ENCODE measurements at places on chromosomes 13 and 19. TPM values are rescaled to one million over a fixed set of nuclear protein-coding genes. Genes with fewer than 3 reads are reported as not detected.

DNA sequence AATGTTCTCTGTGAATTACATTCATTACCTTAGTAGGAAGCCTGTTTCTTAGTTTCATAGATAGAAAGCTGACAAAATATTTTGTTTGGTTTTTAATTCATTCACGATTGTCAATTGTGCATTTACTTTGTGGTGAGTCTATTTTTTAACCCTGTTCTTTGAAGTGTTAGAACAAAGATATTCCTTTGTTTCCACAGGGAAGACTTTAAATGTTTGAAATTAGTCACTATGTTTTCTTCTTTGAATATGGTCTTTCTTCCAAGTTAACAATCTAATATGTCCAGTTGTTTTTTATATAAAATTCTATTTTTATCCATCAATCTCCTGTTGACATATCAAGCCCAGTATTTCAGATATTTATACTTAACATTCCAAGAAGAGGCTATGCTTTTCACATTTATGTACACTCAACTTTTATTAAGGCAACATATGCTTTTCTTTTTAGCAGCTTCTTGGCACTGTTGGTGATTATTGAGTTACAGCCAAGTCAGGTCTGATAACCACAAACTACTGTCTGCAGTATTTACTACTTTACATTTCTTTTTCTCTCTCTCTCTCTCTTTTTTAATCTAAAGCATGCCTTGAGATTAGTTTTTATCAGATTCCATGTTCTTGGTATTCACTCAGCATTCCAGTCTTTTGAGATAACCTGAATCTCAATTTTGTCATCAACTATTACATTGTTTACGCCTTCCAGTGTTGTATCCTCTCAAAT, 812.8 kb upstream of the SLC10A2 start:
- no peak for DNase-seq

Gene ZNF229
- polyA plus RNA-seq = 9.2 TPM

DNA sequence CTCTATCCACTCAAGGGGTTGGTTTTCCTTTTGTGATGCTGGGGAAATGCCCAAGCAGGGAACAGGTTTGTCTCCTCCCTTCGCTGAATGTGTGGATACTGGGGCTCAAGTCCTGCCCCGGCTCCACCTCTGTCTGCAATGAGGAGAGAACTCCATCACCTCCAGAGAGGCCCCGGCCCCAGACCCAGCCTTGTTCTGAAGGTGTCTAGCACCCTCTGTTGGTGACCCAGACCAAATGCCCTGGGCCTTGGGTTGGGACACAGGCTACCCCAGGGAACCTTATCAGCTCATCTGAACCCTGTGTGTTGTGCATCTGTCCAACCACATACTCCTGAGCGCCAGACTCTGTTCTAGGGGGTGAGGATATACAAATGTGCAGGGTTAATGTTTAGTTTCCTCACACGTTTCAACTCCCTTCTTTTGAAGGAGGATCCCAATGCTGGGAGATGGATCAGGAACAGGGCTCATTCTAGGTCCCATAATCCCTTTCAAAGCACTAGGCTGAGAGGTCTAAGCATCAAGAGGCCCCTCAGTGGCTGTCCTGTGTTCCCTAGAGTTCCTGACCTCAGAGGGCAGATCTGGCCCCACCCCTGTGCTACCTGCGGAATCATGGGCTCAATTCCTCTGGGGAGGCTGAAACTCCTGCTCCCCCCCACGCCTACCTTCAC, 112.5 kb upstream of the SLC7A1 start:
- peak; percentile 24 for DNase-seq

GRCh38 chr19:15595069-15595468, 19.9 kb upstream of the CYP4F8 start:
- no peak for DNase-seq

Gene PGLYRP2
- not detected for polyA plus RNA-seq

Gene METTL21C
- polyA plus RNA-seq = 0.06 TPM

DNA sequence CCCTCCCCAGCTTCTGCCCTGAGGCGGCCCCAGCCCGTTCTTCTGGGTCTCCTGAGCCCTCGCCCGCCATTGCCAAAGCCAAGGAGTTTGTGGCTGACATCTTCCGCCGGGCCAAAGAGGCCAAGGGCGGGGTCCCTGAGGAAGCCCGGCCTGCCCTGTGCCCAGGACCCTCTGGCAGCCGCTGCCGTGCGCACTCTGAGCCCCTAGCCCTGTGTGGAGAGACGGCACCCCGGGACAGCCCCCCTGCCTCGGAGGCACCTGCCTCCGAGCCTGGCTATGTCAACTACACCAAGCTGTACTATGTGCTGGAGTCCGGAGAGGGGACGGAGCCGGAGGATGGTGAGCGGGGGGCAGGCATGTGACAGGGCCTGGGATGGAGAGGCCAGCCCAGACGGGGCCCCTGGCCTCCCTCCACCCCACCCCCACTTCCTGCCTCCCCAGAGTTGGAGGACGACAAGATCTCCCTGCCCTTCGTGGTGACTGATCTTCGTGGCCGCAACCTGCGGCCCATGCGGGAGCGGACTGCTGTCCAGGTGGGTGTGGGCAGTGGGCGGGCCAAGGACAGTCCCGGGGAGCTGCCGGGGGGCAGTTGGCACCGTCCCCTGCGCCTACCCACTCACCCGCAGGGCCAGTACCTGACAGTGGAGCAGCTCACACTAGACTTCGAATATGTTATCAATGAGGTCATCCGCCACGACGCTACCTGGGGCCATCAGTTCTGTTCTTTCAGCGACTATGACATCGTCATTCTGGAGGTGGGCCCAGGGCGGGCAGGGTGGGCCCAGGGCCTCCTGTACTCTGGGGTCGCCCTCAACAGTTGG, 7.0 kb downstream of the DCAF15 start:
- no peak for DNase-seq

Gene NUMBL
- 16.3 TPM for polyA plus RNA-seq

DNA sequence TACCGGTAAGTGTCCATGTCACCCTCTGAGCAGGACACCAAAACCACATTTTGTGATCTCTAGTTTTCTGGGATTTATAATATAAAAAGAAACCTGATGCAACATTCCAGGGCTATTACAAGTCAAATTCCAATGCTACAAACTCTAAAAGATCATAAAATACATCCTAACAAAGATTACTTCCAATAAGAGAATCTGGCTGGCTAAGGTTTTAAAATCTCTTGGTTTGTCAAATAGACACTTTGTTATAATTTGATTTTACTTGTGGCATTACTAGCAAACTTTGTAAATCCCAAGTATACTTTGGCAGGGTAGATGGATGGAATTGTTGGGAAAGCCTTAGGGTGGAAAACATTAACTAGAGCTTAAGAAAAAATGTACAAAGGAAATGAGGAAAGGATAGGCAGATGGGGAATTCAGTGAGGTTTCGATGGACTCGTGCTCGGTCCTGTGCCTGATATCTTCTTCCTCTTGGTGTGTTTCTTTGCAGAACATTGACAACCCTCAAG, 74.0 kb upstream of the POMP start:
- DNase-seq = peak; percentile 12

- no peak for DNase-seq
Observed at GRCh38 chr19:54875506-54875905, 1.5 kb downstream of the FCAR start.

GRCh38 chr13:51714663-51715168, 89.2 kb downstream of the DHRS12 start:
- no peak for DNase-seq

GRCh38 chr19:4139614-4140236, 13.7 kb upstream of the CREB3L3 start:
- peak; percentile 73 for DNase-seq

GRCh38 chr13:40220299-40220935, 446.0 kb downstream of the FOXO1 start:
- DNase-seq = no peak

Gene GRIK5
- polyA plus RNA-seq = 4.7 TPM

Gene IZUMO4
- 4.4 TPM for polyA plus RNA-seq

- no peak for DNase-seq
Observed at GRCh38 chr19:40279761-40280607, 5.2 kb downstream of the AKT2 start.

Gene ANGPTL8
- polyA plus RNA-seq = 0.55 TPM

Gene CYP2A6
- 0.07 TPM for polyA plus RNA-seq

Gene MED4
- polyA plus RNA-seq = 55.6 TPM

DNA sequence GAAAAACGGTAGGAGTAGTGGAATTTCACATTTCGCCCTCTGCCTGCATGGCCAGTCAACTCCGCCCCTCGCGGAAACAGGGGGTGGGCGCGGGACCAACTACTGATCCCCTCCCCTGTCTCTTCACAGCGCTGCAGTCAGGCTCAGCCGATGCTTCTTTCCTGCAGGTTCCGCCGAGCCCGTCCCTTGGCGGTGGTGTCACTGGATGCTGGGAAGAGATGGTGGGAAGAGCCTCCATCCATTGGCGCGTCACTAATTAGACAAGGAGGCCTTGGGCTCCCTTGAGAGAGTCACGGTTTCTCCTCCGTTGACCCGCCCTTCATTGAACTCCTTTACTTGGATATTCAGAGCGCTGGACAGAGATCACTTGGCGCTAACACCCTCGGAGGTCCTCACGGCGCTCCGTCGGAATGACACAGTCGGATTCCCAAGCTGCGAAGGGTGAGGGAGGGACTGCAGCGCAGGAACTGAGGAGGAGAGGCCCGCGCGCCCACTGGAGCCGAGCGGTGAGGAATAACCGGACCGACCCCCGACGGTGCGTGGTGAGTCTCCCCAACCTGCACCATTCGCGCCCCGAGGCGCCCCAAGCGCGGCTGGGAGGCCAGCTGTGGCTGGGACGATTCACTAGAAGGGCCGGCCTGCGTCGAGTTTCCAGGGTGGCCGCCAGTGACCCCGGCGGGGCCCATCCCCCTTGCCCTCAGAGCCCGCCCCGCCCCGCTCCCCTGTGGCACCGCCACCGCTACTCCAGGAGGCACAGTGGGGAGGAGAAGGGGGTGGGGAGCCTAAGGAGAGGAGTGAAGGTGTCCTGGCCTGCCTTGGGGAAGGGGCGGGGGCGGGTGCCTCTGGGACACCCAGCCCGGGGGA, 11.2 kb upstream of the CEACAM21 start:
- peak; percentile 23 for DNase-seq

GRCh38 chr13:23960566-23961156, 63.4 kb upstream of the C1QTNF9B start:
- DNase-seq = no peak

DNA sequence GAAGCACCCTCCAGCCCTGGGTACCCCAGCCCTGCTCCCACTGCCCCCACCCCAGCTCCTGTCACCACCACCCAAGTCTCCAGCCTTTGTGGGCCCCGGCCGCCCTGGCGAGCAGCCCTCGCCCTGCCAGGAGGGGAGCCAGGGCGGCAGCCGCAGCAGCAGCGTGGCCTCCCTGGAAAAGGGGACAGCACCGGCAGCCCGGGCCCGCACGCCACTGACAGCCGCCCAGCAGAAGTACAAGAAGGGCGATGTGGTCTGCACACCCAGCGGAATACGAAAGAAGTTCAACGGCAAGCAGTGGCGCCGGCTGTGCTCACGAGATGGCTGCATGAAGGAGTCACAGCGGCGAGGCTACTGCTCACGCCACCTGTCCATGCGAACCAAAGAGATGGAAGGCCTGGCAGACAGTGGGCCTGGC, 3.9 kb downstream of the CIC start:
- DNase-seq = no peak

Data from large intestine (tissue), 12 donors.